ENCODE measurements at places on chromosomes 6 and 20.

GRCh38 chr6:79776076-79776475, 144.9 kb downstream of the SH3BGRL2 start:
- DNase-seq: no peak

- DNase-seq: no peak
These were observed 59.1 kb upstream of the PTPN1 start for GRCh38 chr20:50450881-50451752.

DNA sequence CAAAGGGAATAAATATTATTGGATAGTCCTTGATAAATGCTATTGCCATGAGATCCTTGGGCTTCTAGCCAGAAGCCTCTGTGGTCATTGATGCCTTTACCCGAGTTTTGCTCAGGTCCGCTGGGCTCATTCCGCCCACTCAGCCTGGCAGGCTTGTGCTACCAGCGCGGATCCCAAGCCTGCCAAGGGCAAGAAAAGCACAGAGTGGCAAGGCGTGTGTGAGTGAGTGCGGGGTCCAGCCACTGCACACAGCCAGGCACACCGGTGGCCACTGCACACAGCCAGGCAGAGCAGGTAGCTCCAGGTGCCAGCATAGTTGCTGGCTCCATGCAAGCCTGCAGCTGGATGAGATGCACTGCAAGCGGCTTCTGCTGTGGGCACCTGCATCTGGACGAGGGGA, 38.7 kb downstream of the STK38 start:
- peak; percentile 19 for DNase-seq

GRCh38 chr6:168193816-168194721, 115.1 kb upstream of the FRMD1 start:
- no peak for DNase-seq

GRCh38 chr6:112936079-112936472, 588.9 kb downstream of the RFPL4B start:
- no peak for DNase-seq

GRCh38 chr6:15996030-15996429, 132.9 kb upstream of the MYLIP start:
- peak; percentile 44 for DNase-seq

DNA sequence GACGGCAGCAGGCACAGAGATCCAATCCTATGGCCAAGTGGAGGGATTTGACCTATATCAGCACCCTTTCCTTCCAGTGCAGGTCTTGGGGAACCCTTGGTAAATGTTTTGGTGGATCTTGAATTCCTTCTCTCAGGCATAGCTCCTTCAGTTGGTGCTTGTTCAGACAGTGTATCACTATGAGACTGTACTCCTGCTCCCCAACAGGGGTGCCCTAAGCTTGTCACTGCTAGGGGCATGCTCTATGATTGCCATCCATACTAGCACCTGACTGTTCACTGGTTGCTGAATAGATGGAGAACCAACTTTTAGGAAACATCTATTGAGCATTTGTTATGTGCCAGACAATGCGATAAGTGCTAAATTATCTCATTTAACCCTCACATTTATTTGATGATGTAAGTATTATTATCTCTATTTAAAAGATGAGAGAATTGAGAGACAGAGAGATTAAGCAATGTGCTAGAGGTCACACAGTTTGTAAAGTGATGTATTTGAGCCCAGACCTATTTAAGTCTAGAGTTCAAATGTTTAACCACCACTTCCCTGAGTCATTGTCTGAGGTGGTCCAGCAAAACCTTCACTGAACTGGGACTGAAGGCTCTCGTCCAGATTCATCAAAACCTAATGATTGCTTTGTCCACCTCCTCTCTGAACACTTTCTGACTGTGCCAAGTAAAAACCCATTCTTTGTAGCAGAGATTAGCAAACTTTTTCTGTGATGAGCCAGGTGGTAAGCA, 34.3 kb downstream of the ADGRF1 start:
- DNase-seq: peak; percentile 19

DNA sequence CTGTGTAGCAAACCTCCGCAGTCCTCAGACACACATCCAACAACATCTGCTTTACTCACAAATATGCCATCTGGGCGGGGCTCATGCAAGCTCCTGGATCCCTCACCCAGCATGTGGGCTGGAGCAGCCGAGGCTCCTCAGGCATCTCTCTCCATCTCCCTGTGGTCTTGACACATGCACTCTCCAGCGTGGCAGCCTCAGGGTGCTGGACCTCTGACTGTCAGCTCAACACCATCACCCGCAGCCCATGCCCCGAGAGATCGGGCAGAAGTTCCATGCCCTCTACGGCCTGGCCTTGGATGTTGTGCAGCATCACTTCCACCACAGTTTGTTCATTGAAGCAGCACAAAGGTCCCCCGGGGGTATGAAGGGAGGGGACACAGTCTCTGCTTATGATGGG, 32.6 kb upstream of the CD93 start:
- DNase-seq: no peak

GRCh38 chr6:43757966-43758616, 11.9 kb upstream of the VEGFA start:
- no peak for DNase-seq

All from kidney tubule cell (primary cell).